ENCODE measurements at places on chromosomes 5 and 9.

DNA sequence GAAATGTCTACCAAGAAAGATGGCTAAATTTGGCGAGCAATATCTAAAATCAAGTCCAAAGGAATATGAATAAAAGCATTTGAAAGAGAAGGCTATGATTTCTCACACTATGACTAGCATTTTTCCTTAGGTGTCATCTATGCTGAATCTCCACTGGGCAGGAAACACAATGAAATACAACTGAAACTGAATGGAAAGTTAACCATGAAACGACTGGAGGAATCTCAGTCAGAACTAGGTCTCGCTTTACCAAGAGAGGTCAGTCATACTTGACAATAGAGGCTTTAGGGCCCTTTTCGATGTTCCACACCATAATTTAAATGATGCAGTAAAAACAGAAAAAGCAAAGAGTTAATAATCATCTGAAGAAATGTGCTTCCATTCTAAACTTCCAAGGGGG lies 339.0 kb downstream of the PDE4D start:
- no peak for DNase-seq

DNA sequence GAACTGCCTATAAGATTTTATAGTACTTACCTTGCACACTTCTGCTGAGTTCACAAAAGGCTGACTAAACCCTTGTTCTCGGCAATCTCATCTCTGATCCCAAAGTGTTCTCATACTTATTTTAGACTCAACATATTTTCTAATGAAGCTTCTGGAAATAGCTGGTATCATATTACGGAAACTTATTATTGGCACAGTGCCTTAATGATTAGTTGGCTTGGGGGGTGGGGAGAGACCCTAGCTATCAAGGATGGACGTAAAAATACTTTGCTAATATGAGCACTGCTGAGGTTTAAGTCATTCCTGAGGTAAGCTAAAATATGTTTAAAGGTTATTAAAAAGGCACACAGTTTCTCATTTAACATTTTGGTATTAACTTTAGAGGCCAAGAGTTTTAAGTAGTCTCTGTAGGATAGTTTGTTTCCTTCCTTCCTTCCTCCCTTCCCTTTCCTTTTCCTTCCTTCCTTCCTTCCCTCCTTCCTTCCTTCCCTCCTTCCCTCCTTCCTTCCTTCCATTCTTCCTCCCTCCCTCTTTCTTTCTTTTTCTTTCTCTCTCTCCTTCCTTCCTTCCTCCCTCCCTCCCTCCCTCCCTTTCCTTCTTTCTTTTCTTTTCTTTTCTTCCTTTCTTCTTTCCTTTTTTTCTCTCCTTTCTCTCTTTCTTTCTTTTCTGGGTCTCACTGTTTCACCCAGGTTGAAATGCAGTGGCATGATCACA lies 31.5 kb downstream of the ZSWIM6 start:
- no peak for DNase-seq

GRCh38 chr5:96611946-96612345 lies 50.2 kb upstream of the CAST start:
- DNase-seq = no peak

DNA sequence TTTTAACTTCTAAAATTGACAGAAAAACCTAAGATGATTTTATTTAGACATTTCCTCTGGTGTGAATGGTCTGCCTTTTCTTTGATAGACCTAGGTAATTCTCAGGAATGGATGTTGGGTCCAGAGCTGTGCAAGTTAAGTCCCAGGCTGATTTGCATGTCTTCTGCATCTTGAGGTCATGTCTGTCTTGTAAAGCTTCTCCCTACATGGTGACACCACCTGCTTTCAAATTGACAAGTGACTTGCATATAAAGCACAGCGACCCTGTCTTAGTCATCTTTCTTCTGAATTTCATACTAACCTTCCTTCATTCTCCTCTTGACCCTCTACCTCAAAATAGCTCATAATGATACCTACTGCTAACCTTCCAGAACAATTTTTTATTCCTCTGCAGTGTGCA lies 29.2 kb downstream of the OSTF1 start:
- DNase-seq = no peak

DNA sequence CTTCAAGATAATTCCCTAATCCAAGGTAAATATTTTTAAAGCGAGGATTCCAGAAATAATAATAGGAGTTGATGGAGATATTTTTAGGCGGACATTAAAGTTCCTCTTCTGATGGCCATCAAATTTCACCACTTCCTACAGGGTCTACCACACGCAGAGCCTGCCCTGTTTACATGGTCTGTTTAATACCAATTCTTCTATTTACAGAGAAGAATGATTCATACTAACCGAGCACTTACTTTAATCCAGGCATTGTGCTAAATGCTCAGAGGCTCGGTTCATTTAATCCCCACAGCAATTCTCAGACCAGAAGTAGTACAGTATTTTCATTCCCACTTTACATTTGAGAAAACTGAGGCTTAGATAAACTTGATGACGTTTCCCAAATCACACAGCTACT lies 3.0 kb upstream of the ITGA1 start:
- no peak for DNase-seq

DNA sequence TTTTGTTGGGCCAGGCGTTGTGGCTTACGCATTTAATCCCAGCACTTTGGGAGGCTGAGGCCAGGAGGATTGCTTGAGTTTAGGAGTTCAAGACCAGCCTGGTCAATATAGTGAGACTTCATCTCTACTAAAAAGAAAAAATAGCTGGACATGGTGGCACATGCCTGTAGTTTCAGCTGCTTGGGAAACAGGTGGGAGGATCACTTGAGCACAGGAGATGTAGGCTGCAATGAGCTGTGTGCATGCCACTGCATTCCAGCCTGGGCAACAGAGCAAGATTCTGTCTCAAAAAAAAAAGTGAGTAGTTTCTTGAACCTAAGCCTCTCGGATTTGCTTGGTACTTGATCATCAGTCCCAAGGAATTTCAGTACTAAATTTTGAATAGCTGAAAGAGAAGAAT lies 26.9 kb downstream of the G3BP1 start:
- no peak for DNase-seq

DNA sequence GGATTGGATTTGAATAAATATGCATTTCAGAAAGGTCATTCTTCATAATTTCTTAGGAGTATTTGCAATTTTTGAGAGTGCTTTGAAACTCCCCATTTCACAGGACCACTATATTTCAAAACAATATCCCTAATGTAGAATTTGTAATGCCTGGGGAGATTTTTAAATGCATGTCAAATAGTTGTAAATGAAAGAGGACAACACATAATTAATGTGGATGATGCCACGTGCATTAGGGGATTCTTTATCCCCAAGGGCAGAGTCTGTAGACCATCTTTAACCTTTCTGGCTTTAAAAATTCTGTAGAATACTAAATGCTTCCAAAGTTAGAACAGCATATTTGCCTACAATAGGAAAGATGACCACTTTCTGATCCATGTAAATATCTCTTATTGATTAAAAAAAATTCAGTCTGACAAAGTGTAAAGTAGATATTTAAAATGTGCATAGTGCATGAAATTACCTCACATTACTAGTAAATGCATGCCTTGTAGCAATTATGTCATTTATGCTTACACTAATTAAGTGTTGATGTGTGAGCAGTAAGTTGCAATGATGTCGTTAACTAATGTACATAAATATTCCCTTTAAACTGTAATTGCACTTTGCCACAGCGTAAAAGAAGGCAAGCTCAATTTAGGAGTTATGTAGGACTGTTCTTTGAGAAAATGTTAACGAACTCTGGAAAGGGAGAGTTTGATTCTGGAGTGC lies 416.1 kb downstream of the PSAT1 start:
- no peak for DNase-seq

Data from HL-60 (cell line).